ENCODE measurements at places on chromosomes 12 and 14. TPM values are rescaled to one million over a fixed set of nuclear protein-coding genes. Genes with fewer than 3 reads are reported as not detected.

Gene HOXC10
- not detected for total RNA-seq

Gene OR9K2
- not detected for total RNA-seq

DNA sequence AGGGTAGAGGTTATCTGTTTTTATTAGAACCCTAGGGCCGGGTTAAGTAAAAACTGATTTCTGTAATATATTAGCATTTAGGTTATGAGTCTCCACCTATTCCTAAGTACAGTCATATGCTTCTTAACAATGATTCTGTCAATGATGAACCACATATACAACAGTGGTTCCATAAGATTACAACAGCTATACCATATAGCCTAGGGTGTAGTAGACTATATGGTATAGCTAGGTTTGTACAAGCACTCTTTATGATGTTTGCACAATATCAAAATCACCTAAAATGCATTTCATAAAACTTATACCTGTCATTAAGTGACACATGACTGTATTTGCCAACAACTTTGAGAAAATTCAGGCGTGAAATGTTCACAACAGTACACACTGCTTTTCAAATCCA, 110.6 kb downstream of the RPL10L start:
- H3K27me3 ChIP-seq = no peaks in the 10 kb centered on the region
- no peaks in the 10 kb centered on the region for H3K4me1 ChIP-seq
- no peak overlapping the region for H3K27ac ChIP-seq
- no peak for DNase-seq

DNA sequence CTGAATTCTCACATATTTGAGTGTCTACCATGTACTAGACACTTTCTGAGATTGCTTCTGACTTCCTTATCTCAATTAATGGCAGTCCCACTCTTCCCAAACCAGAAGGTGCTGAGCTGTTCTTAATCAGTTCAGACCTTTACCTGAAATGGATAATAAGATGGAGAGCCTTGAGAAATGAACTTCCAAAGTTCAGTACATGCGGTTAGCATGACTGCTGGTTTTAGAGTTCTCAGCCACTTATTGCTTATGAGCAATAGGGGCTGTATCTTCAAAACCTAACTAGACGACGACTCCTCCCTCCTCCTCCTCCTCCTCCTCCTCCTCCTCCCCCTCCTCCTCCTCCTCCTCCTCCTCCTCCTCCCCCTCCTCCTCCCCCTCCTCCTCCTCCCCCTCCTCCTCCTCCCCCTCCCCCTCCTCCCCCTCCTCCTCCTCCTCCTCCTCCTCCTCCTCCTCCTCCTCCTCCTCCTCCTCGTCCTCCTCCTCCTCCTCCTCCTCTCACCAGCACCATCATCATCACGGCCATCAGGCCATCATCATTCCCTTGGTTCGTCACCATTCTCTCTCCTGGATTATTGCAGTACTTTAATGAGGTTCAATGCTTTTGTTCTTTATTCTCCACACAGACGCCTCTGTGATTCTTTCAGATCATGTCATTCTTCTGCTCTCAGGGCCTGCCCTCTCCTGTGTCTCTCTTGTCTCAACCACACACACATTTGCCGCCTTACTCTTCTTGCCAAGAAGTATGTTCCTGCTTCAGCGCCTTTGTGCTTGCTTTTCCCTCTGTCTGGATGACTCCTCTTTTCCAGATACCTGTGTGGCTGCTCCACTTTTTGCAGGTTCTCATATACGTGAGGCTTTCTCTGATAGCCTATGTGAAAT, 2.7 kb downstream of the PCNX1 start:
- H3K36me3 ChIP-seq = peaks cover 31% of the 10 kb centered on the region
- no peak for DNase-seq
- H3K27ac ChIP-seq = peak overlapping the region; percentile 48
- H3K4me1 ChIP-seq = peaks cover 59% of the 10 kb centered on the region

DNA sequence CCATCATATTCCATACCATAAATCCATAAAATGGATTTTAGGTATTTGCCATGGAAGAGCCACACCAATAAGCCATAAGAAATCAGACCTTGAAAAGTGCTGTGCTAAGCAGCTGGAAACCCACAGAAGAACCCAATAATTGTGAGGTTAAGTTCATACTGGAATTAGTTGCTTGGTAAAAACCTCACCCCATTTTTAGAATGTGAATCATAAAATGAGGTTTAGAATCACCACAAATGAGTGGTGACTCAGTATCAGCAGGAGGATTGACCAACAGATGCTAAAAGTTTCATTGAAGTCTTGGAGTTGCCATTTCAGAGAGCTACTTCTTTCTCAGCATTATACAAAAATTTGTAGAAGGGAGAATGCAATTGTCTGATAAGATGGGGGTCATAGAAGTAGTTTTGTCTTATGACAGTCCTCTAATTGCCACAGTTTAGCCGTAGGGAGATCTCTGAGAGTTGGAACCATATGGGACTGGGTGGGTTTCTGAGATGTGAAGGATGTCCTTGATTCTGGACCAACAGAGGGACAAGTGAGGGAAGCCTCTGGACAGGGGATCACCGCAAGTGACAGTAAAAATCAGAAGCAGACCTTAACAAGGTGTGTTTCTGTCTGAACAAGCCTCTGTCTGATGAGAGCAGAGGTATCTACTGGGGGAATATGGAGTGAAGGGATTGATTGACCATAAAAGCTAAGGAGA, 1.4 kb upstream of the STON2 start:
- no peak for DNase-seq
- H3K36me3 ChIP-seq = no peaks in the 10 kb centered on the region
- no peak overlapping the region for H3K27ac ChIP-seq
- H3K27me3 ChIP-seq = peaks cover 14% of the 10 kb centered on the region
- H3K4me1 ChIP-seq = peaks cover 17% of the 10 kb centered on the region

DNA sequence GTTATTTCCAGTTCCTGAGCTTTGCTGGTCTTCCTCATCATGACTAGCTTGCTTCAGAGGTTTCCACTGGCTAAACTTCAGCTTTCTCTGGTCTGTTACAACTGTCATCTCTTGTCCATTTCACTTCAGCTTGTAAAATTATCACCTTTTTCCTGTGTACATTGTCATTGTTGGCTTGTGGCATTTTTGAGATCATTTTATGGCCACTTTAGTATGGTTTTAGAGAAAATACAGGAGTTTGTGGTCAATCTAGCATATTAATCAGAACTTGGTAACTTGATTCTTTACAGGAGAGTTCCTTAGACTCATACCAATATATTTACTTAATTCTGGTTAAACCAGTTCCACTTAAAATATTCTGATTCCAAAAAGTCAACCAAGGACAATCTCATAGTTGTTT, 235.9 kb upstream of the KITLG start:
- H3K4me3 ChIP-seq = no peak overlapping the region
- no peaks in the 10 kb centered on the region for H3K27me3 ChIP-seq
- no peak for DNase-seq
- H3K36me3 ChIP-seq = no peaks in the 10 kb centered on the region

- H3K27me3 ChIP-seq = no peaks in the 10 kb centered on the region
- H3K4me1 ChIP-seq = no peaks in the 10 kb centered on the region
- H3K36me3 ChIP-seq = no peaks in the 10 kb centered on the region
- H3K27ac ChIP-seq = no peak overlapping the region
Measured at GRCh38 chr14:83101846-83102245, 1568.2 kb upstream of the SEL1L start.

- H3K27ac ChIP-seq = no peak overlapping the region
- DNase-seq = no peak
- H3K4me1 ChIP-seq = no peaks in the 10 kb centered on the region
- H3K4me3 ChIP-seq = no peak overlapping the region
- no peaks in the 10 kb centered on the region for H3K36me3 ChIP-seq
Measured at GRCh38 chr14:69798339-69798735, 1.3 kb upstream of the SLC10A1 start.

DNA sequence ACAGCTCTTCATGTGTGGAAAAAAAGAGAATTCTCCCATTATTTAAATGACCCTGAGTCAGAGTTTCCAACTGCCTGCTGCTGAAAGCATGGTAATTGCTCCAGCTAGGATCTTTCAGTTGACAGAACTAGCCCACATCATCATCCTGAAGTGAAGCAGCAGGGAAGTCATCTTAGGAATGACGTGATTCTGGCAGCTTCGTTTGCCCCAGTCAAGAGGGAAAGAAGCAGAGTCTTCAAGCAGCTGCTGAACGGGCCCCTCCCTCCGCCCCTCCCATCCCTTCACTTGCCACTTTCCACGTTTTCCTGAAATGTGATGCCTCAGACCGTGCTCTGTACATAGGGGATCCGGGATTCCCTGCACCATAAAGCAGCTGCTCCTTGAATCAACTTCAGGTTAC, 455.0 kb upstream of the TMEM132C start:
- DNase-seq = no peak
- no peaks in the 10 kb centered on the region for H3K36me3 ChIP-seq
- no peaks in the 10 kb centered on the region for H3K4me1 ChIP-seq
- H3K27me3 ChIP-seq = no peaks in the 10 kb centered on the region
- H3K27ac ChIP-seq = no peak overlapping the region

- no peaks in the 10 kb centered on the region for H3K27me3 ChIP-seq
- no peak overlapping the region for H3K4me3 ChIP-seq
- no peaks in the 10 kb centered on the region for H3K36me3 ChIP-seq
- no peak overlapping the region for H3K27ac ChIP-seq
Measured at GRCh38 chr12:72753571-72753970, 481.4 kb downstream of the TRHDE start.
